ENCODE measurements at places on chromosomes 1 and 21.

GRCh38 chr1:156144742-156145141 lies 8.6 kb upstream of the SEMA4A start:
- no peak for DNase-seq

GRCh38 chr1:61531716-61532115 lies 193.2 kb downstream of the TM2D1 start:
- no peak for DNase-seq

- peak; percentile 92 for DNase-seq
These were observed 16.1 kb upstream of the GPR37L1 start for GRCh38 chr1:202106340-202107254.

DNA sequence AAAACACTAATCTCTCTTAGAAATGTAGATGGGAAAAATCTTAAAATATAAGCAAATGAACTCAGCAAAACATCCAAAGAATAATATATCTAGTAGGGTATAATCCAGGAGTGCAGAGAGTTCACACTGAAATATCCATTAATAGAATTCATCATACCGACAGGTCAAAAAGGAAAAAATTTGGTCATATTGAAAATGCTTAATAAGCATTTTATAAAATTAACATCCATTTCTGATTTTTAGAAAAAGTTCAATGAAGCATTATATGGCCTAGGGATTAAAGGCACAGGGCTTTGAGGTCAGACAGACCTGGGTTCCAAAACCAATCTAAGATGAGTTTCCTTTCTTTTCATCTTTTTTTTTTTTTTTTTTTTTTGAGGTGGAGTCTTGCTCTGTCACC lies 16.4 kb downstream of the EPHA10 start:
- no peak for DNase-seq

GRCh38 chr1:168146160-168146539 lies 9.4 kb upstream of the GPR161 start:
- no peak for DNase-seq

DNA sequence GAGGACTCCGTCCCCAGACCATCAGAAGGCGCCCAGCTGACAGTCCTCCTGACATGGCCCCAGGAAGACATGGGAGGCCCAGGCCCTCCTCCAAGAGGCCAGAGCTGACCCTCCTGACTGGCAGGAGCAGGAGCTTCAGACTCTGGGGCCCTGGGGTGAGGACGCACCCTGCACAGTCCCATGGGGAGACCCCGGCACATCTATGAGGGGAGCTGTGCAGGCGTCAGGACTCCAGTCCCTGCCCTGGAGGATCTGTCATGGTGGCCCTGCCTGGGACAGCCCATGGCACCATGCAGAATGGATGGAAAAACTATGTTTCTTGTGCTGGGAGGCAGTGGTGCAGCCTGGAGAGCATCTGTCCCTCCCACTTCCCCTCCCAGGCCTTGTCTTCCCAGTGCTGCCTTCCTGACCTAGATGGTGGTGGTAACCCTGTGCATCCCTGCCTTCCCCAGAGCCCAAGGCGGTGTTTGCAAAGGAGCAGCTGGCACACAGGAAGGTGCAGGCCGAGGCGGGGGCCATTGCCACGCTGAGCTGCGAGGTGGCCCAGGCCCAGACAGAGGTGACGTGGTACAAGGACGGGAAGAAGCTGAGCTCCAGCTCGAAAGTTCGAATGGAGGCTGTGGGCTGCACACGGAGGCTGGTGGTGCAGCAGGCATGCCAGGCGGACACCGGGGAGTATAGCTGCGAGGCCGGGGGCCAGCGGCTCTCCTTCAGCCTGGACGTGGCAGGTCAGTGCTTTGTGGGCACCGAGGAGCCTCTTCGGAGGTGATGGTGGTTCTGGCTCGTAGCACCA lies 41.9 kb downstream of the OBSCN start:
- no peak for DNase-seq

Data from mucosa of descending colon (tissue), 3 donors.